ENCODE measurements at places on chromosomes 1 and 21.

GRCh38 chr21:39641827-39642450, 29.2 kb downstream of the B3GALT5 start:
- no peak for DNase-seq

- no peak for DNase-seq
Observed at GRCh38 chr1:107175102-107175909, 34.5 kb downstream of the NTNG1 start.

DNA sequence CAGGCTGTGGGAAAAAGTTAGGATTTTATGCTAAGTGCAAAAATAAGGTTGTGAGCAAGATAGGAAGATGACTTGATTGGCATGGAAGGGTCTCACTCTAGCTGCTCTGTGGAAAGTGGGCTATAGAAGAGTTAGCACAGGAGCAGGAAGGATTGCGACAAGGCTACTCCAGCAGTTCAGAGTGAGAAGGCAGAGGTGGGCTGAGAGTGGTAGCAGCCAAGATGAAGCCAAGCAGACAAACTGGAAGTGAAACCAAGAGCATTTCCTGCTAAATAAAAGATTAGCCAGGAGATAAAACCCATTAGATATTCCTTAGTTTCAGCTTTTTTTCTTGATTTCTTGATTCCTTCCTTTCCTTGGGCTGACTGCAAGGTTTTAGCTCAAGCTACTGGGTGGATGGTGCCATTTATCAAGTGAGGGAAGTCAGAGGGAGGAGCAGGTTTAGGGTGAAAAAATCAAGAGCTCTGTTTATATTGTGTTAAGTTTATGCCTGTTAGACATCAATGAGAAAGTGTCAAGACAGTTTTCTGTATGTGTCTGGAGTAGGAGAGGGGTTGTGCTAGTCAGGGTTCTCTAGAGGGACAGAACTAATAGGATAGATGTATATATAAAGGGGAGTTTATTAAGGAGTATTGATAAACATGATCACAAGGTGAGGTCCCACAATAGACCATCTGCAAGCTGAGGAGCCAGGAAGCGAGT, 33.1 kb upstream of the ZNF644 start:
- no peak for DNase-seq

DNA sequence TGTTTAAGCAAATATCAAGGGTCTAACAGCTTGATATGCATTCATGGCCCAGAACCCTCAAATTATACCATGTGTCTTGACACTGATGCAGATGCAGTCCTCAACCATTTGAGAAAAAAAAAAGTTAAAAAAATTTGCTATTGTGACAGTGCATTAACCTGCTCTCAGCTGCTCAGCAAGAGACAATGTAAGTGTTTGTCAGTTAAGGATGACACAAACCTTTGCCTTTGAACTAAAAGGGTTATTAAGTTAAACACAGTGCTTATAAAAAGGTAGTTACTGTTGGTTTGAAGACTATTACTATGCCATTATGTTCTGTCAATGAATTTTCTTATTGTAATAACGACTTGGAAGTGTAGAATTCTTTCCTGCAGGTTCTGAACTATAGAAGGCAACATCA, 655.6 kb upstream of the NEGR1 start:
- no peak for DNase-seq

DNA sequence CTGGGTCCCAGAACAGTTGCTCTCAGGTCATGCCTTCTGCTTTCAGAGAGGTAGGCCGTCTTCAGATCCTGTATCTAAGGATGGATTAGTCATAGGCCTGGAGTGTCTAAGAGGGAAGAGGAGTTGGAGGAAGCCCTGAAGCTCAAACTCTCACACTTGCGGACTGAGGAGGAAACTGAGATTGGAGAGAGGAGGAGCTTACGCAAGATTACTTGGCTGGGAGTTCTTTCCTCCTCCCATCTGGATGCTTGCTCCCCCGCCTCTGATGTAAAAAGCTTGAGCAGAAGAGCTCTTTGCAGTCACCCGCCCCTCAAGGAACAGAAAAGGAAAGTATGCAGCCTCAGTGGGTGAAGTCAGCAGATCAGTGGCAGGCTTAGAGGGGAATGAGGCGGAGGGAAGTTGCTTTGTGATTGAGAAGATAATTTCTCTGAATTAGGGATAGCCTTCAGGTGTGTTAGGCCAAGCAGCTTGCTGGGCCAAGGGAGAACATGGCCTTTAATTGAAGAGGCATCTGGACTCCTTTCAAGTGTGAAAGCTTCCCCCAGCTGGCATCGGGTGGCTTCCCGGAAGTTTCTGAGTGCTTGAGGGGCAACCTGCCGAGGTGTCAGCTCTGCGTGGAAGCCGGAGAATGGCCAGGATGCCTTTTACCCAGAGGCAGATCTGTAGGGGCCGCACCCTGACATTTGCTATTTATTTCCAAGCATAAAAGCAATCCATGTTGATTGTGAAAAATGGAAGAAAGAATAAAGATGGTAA, 6.6 kb downstream of the ADORA1 start:
- DNase-seq: no peak

DNA sequence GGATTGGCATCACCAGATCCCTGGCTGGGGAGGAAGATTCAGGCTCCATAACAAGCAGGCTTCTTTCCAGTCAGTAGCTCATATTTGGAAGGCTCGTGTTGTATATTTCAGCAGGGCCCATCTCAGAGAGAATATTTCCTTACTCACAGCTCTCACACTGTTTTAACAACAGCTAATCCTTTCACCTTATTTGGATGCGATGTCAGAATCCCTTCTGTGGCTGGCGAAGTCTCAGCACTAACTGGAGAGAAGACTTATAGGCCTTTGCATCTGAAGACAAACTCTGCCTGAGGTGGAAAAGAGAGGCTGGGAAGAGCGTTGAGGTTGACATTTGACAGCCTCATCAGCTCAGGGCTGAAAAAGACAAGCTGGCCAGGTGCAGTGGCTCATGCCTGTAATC, 47.2 kb upstream of the CAPZB start:
- DNase-seq: no peak
